NCI-H1092 (cell line): ENCODE measurements at places on chromosomes 2 and 18.

DNA sequence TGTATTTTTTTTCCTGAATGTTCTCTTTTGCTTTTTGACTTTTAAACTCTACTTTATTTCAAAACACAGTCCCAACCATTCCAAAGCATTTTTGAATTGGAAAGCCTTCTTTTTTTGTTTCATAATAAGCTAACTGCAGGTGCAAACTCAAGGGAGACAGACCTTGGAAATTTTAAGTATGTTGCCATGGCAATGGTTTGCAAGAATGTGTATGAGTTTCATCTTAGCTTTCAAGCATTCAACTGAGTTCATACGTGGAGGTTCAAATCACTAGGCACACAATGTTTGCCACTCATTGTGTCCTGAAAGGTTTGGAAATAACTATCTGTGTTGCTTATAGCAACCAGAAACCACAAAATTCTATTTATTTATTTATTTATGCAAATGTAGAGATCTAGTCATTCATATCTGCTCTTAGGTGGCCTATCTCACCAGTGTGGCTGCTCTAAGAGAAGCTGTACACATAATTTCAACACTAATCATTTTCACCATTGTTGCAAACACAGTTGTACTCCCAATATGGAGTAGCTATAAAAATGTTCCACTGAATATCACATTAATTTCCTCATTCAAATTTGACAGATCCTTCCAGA lies 805.7 kb upstream of the FSHR start:
- no peak for DNase-seq

- DNase-seq: peak; percentile 21
Observed at GRCh38 chr2:162301151-162301804, 17.2 kb downstream of the IFIH1 start.

DNA sequence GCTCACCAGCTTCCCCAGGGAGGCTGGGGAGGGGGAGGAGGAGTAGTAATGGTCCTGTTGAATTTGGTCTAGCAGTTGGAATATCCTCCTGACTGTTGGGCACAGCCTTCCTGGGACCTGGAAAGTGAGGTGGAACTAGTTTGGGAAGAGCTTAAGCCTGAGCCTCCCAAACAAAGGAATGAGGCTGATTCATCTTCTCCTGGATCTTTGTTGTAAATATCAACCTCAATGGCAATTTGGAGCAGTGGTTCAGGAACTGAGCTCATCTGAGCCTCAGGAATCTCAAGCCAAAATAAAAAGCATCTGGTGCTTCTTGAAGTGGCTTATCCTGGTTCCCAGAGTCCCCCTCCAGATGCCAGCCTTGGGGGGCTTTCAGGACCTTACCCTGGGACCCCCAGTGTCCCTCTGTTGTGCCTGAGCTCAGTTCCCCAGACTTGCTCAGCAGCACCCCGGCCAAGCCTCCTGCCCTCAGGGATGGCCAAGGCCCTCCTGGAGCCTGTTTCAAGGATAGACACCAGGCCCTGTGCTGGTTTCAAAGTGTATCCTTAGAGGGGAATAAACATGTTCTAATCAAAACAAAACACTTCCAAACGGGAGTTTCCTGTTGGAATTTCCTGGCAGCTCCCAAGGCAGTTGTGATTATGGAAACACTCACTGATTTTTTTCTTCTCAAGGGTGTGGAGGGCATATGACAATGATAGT lies 112.6 kb downstream of the DDX1 start:
- no peak for DNase-seq

DNA sequence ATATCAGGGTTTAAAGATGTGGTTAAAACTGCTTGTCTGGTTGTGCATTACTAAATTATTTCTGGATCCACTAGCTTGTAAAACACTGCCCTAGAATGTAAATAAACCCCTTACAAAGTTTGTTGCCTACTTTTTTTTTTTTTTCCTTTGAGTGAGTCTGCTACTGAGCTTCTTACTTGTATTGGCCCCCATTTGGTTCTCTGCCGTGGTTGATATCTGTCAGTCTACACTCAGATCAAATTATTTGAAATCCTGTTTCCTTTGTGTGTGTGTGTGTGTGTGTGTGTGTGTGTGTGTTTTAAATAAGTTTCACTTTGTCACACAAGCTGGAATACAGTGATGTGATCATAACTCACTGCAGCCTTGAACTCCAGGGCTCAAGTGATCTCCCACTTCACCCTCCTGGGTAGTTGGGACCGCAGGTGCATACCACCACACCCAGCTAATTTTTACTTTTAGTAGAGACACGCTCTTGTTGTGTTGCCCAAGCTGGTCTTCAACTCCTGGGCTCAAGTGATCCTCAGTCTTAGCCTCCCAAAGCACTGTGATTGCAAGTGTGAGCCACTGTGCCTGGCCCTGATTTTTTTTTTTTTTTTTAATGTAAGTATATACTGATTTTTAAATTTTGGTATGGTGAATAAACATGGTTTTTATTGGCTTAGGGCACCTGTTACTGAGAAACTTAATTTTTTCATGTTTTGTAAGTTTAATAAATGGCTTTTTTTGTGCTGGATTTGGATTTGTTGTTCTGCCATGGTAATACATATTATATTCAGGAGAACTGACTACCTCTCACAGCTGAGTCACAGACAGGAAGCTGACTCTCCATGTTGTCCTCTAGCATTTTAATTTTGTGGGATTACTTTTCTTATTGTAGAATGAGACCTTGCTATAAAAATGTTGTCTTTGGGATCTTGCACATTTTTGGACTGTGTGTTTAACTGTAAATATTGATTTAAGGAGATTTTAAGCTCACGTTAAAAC lies 48.5 kb downstream of the MAP4K4 start:
- no peak for DNase-seq

- no peak for DNase-seq
Observed at GRCh38 chr2:229407170-229407569, 136.1 kb upstream of the PID1 start.

- DNase-seq: no peak
Observed at GRCh38 chr2:191738667-191739066, 60.7 kb downstream of the NABP1 start.

GRCh38 chr2:9095690-9096089 lies 92.2 kb upstream of the MBOAT2 start:
- no peak for DNase-seq

DNA sequence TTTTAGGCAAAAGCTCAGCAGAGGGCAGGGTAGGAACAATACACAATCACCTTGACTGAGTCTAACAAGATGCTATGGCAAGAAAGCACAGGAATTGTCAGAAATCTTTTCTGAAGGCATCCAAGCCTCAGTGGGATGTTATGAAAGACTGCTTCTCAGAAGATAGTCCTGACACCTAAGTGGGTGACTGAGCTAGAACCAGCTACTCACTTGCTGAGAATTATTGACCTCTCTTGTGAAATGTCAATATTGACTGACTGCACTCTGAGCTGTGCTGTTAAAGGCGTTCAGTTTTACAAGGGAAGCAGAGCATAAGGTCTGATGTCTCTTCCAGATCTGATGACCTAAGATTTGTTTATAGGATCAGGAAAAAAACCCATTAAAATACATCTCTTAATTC lies 46.1 kb downstream of the TACR1 start:
- peak; percentile 7 for DNase-seq

- DNase-seq: no peak
Observed at GRCh38 chr2:238096311-238097011, 3.7 kb upstream of the ESPNL start.

DNA sequence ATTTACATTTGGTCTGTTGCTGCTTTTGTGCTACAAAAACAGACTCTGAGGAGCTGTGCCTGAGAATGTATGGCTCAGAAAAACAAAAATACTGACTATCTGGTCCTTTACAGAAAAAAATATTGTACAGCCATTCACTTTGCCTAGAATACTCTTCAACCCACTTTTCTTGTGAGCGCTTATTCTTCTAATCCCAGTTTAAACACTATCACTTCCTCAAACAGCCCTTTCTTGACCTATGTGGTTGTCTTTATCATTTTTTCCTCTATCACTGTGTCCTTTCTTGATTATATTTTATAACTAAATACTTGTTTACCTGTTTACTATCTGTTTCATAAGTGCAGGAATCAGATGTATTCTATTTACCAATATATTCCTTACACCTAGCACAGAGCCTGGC lies 33.5 kb downstream of the CUL3 start:
- DNase-seq: no peak

DNA sequence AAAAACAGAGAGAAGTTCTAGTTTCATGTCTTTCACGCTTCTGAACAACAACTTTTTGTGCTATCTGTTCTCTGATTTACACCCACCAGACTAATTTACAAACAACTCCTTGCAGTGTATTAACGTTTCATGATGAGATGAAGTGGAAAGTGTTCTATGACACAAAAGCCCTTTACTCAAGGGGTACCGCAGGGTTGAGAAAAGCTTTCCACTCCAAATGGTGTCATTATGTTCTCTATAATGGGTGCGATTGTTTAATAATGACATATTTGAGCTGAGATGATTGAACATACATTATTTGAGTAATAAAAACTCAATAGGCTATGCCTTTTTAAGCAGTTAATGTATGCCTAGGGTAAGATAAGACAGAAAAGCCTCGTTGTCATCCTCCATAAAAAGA lies 76.3 kb downstream of the ACTR3 start:
- no peak for DNase-seq

- DNase-seq: no peak
Observed at GRCh38 chr2:28251337-28251736, 141.3 kb upstream of the FOSL2 start.

DNA sequence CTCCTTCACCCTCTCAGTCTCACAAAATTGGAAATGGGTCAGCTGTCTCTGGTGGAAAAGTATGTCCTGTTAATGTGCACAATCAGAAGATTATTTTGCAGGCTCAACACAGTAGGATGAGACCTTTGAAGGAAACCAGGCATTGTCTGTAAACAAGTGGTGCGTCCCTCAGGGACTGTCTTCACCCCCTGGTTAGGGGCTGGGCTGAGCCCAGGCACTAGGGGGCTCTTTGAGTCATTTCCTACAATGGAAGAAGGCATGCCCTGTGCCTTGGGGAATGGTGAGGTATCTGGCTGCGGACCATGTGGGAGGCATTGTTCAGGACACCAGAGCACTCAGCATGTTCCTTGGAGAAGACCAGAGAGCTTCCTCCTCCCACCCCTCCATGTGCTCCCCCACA lies 26.8 kb downstream of the PKDCC start:
- DNase-seq: no peak

- no peak for DNase-seq
Observed at GRCh38 chr2:69604026-69604678, 39.4 kb downstream of the AAK1 start.

- no peak for DNase-seq
Observed at GRCh38 chr18:3857544-3857943, 407.6 kb downstream of the TGIF1 start.

DNA sequence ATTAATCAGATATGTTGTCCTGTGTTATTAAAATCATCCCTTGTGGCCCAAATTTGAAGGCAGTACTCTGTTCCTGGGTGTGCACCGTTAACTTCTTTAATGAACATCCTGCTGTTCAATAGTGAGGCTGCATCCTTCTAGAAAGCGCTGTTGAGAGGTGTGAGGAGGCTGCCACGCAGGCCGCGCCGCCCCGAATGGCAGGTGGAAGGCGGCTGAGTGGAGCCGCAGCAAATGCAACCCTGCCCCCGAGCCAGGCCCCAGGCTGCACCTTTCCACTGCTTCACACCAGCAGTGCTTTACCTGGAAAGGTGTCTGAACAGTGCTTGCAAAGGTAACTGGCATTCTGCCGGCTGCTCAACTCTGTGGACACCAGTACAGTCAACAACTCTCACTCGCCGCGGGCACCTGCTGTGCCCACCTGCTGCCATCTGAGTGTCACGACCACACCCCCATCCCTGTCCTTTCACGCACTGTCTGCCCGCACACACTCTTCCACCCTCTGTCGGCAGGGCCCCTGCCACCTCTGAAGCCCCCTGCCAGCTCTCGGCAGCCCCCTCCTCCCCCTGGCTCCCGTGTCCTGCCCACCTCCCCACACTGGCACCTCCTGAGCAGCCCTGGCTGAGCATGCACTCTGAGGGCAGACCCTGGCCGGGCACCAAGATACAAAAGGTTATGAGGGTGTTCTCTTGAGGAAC lies 70.9 kb downstream of the ODC1 start:
- no peak for DNase-seq

GRCh38 chr2:176156301-176156806 lies 753 bp upstream of the HOXD3 start:
- no peak for DNase-seq

DNA sequence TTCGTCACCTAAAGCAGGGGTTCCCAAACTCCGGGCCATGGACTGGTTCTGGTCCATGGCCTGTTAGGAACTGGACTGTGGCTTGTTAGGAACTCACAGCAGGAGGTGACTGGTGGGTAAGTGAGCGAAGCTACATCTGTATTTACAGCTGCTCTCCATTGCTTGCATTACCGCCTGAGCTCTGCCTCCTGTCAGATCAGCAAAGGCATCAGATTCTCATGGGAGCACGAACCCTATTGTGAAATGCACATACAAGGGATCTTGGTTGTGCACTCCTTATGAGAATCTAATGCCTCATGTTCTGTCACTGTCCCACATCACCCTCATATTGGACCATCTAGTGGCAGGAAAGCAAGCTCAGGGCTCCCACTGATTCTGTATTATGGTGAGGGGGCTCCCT lies 217.0 kb downstream of the ZFP36L2 start:
- no peak for DNase-seq

GRCh38 chr18:75031717-75032317 lies 177.1 kb downstream of the PTGR3 start:
- DNase-seq: no peak

DNA sequence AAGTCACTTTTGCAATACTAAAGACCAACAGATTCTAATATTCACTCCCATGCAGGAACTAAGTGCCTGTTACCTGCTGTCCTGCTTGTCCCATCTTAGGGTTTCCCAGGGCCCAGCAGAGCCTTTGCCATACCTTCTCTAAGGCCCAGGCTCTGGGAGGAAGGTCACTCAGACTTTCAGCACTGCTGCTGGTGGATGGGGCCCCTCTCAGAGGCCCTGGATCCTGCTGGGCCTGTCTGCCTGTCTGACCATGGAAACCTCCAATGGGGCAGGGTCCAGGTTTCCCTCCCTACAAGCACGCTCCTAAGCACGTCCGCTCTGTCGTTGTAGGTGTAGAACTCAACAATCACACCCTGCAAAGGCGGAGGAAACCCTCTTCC lies 75.1 kb downstream of the RRM2 start:
- no peak for DNase-seq

DNA sequence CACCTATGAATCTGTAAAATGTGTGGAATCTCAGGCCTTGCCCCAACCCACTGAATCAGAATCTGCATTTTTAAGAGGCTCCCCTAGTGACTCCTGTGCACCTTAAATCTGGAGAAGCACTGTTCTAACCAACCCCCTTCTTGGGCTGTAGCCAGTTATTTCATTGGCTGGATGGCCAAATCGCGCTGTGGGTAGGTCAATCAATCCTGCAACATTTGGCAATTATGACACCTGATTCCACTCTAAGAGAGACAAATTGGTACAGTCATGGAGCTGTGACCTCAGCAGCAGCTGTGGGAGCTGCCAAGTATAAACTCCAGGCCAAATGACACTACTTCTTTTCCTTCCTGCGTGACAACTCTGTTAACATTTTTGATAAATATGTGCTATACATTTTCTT lies 208.7 kb downstream of the CLIP4 start:
- DNase-seq: no peak

DNA sequence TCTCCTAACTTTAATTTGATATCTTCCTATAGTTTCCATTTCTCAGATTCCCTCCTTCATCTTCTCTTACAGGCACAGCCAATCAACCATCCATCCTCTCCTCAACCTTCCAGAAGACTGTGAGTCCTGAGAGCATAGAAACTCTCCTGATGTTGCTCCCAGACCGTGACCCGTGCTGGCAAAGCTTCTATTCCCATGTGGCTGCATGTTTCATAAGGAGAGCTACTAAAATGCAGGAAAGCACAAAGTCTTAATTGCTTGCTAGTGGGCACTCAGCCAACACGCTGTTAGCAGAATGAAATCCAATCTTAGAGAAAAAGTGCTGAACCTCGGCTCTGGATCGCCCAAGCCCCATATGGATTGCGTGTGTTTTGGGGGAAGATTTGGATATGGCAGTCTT lies 1244.7 kb upstream of the ZEB2 start:
- DNase-seq: peak; percentile 73
